ENCODE measurements at places on chromosomes 2 and 18. TPM values are rescaled to one million over a fixed set of nuclear protein-coding genes. Genes with fewer than 3 reads are reported as not detected.

DNA sequence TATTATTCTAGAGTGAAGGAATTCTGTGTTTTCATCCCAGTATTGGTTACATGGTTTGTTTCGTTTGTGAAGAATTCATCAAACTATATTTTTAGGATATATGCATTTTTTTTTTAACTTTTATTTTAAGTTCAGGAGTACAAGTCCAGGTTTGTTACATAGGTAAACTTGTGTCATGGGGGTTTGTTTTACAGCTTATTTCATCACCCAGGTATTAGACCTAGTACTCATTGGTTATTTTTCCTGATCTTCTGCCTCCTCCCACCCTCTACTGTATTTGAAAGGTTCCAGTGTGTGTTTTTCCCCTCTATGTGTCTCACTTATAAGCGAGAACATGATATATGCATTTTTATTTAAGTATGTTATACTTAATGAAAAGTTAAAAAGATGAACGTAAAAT is 47.6 kb downstream of the SCN9A start:
- DNase-seq = no peak

DNA sequence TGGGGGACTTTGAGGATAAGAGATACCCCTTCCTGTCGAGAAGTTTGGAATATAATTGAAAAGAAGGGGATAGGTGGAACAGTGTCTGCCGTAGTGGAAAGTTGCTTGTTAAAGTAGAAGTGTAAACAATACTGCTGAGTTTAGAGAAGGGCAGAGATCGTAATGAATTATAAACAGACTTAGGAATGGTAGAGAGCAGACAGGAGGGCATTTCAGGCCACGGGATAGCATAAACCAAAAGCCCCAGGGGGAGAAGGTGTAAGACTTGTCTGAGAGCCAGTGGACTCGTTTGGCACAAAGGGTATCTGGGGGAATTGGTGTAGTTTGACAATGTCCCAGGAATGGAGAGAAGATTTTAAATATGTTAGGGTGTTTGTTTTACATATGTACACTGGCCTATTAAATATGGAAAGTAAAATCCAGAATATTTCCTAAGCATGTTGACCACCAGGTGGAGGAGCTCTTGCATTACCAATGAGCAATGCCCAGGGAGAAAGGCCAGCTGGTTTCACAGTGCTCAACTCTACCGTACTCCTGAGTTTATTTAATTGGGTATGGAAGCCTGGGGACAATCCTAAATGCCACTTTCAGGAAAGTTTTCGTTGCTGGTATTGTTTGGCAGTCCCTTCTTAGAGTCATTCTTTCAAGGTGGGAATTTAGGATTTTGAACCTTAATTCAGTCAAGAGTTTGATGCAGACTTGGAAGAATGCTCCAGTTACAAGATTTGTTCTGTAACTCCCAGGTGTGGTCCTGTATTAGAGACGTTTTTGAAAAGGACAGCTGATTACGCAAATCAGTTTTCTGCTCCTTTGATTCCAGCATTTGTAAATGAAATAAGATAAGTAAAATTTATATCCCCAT is 7.5 kb downstream of the COPS8 start:
- DNase-seq = peak; percentile 80

GRCh38 chr2:236661061-236661761 is 91.6 kb downstream of the ACKR3 start:
- no peak for DNase-seq

DNA sequence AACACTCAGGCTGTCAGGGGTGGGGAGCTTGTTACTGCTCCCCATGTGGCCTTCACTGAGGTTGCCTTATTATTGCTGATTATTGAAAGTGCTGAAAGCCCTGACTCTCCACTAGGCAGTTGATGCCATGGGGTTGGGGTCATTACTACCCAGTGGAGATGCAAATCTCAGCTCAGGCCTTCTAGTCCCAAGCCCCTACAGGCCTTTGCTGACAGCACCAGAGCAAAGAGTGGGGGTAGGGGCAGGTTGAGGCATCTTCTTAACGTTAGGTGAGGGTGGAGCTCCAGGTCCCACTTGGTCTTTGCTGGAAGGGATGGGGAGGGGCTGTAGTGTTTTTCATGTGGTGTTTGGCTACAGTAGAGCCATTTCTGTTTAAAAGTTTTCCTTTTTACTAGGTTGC is 104.5 kb downstream of the UXS1 start:
- DNase-seq = no peak

DNA sequence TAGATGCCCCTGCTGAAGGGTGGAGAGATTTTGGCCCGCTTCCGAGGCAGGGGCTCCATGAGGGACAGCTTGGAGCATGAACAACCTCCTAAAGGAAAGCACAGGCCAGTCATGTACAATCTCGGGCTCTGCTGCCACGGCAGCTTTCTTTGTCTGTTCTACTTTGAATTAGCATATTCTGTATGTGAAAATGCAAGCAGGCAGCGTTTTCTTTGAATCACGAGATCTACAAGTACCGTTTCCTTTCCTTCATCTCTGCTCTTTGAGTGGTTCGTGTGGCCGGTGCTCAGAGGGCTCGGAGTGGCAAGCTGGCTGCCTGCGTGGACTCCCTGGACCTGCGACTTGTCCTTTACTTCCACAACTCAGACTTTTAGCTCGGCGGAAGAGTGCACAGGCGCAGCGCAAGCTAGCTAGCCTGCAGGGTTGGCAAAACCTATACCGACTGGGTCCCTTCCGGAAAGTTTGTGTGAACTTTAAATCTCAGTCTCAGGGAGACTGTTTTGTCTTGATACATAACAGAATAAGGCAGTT is 6.9 kb downstream of the TWIST2 start:
- no peak for DNase-seq

- peak; percentile 70 for DNase-seq
These were observed 229.2 kb downstream of the LDLRAD4 start for GRCh38 chr18:13447621-13448334.

DNA sequence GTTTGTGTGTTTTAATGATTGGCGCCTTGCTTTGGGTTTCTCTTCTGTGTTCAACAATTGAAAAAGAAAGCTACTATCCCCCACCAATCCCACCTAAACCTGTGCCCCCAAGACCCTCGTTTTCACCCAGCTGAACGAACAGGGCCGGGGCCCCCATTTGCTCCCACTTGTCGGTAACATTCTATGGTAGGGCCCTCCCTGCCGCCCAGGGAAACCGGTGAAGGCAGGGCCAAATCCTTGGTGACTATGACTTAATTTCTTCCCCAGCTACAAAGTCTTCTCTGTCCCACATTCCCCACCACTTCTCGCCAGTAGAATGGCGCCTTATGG is 598 bp upstream of the SNRNP200 start:
- no peak for DNase-seq

GRCh38 chr18:28124131-28125029 is 52.5 kb downstream of the CDH2 start:
- DNase-seq = no peak

- no peak for DNase-seq
These were observed 155.6 kb downstream of the NDUFA10 start for GRCh38 chr2:239869272-239870155.

- DNase-seq = no peak
These were observed 424.6 kb downstream of the METTL4 start for GRCh38 chr18:2146754-2147153.

GRCh38 chr2:223779877-223780276 is 57.5 kb downstream of the AP1S3 start:
- DNase-seq = no peak

- no peak for DNase-seq
These were observed 5.1 kb downstream of the SMIM21 start for GRCh38 chr18:75422341-75422910.

DNA sequence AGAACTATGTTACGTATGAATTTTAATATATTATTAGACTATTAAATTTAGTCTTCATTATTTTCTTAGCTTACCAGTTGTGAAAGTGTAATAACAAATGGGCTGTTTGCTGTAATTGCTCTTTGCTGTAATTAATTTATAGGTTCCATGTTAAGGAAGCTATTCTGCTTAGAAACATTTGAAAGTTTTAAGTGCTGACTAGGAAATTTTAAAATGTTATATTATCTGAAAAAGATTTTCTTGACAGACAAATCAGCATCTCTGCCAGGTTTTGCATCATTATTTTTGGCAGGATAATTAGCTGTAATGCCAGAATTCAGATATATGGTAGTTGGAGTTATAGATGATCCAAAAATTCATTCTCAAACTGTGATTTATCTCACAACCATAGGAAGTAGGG is 42.2 kb downstream of the OTX1 start:
- DNase-seq = no peak

GRCh38 chr2:74418312-74418711 is 3.1 kb downstream of the C2orf81 start:
- DNase-seq = no peak

GRCh38 chr18:36386150-36386920 is 88.8 kb downstream of the FHOD3 start:
- DNase-seq = no peak

DNA sequence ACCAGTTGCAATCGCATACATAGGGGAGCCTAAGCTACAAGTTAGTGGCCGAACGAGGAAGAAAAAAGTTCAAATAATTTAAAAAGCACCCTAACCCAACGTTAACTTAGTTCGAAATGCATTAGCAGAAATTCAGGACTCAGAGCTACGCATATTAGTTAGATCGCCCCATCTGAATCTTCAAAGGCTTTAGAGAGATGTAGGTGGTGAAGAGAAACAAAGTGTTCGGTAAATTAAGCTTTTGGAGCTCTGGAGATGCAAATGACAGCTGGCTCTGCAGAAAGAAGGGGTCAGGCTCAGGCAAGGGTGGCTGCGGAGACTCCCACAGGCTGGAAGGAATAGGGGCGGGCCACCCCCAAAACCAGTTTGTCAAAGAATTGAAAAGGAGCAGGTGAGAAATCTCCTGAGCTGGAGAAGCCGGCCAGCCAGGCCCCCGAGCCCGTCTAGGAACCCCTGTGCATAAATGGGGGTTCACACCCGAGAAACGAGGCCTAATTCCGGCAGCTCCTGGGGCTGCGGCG is 621 bp downstream of the TXNL1 start:
- DNase-seq = no peak

Gene HMSD
- total RNA-seq = not detected

Gene LYG1
- not detected for total RNA-seq

Gene RNF144A
- 16.2 TPM for total RNA-seq

Gene DTNA
- total RNA-seq = 63.9 TPM

Gene PSMA8
- total RNA-seq = not detected

Gene SPAG16
- 1.1 TPM for total RNA-seq
